ENCODE measurements at places on chromosomes 2 and 18.
A peak's percentile ranks its signal among the peaks of the same experiment; 100 is the strongest.

GRCh38 chr2:104092886-104093285 lies 761.0 kb upstream of the POU3F3 start:
- DNase-seq, result no peak

DNA sequence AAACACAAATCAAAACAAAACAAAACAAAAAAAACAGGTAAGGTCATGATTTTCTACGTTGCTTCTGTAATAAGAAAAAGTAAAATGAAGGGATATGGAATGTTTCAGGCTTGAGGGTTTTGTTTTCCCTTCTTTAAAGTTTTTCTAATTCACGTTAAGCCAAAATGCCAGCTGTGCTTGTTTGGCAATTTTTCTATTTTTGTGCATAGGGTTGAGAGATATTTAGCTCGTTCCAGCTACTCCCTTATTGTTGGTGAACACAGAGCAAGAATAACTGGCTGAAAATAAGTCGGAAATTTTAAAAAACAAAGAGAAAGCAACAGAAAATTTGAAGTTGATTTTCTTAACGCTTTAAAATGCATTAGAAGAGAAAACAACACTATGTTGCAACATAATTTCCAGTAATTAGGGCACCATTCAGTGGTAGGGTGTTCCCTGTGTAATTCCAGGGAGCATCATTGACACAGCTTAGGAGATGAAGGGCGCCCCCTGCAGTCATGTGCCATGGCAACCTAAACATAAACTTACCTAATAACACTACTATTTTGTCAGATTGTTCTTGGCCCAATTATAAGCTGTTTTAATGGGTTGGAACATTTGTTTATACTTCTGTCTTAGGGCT lies 99.5 kb downstream of the DTNA start:
- DNase-seq, result no peak

DNA sequence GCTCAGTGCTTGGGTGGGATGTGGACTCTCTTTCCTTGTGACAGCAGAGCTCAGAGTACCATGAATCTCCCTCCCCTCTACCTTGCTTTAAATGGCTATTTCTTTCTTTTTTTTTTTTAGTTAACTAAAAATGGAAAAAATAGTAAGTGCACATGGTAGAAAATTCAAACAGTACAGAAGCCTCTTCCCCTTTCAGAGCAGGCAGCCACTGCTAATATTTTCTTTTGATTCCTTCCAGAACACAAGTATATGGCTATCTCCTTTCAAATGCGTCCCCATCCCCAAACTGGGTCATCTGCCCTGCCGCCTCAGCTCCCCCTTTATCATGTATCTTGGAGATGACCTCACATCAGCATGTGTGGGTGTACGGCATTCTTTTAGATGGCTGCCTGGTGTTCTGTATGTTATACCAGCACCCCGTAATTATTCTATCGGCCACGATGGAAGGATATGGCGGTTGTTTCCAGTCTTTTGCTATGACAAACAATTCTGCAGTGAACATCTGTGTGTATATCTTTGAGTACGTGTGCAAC lies 70.5 kb upstream of the DLX2 start:
- DNase-seq, result no peak

DNA sequence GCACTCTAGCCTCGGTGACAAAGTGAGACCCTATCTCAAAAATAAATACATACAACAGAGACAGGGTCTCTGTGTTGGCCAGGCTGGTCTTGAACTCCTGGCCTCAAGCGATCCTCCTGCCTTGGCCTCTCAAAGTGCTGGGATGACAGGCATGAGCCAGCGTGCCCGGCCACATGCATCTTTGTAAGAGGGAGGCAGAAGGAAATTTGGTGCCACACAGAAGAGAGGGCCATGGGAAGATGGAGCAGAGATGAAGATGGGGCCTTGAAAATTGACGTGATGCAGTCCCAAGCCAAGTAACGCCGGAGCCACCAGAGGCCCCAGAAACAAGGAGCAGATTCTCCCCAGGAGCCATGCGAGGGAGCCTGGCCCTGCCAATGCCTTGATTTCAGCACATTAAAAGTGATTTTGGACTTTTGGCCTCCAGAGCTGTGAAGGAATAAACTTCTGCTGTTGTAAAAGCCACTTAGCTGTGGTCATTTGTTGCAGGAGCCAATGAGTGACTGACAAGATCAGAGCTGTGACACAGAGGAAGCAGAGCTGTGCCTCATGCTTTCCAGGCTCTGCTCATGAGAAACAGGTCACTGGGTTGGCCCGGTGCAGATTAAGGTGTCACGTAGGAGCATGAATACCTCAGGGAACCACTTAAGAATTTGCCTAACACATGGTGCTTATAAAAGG lies 2.7 kb upstream of the SLC66A2 start:
- no peak for DNase-seq

GRCh38 chr2:8682719-8683667 lies 1.1 kb downstream of the ID2 start:
- DNase-seq, result no peak

DNA sequence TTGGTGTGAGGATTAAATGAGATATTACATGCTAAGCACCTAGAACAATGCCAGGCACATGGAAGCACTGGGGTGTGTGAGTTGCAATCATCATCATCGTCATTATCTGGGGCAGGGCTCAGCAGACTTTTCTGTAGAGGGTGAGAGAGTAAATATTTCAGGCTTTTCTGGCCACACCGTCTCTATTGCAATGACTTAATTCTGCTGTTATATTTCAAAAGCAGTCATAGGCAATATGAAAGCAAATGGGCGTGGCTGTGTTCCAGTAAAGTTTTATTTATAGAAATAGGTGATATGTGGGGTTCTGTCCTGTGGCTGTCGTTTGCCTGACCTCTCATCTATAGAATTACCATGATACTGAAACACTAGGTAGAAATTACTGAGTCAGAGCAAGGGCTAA lies 60.6 kb downstream of the IL1R2 start:
- no peak for DNase-seq

GRCh38 chr2:71153585-71154224 lies 23.3 kb downstream of the MPHOSPH10 start:
- no peak for DNase-seq

DNA sequence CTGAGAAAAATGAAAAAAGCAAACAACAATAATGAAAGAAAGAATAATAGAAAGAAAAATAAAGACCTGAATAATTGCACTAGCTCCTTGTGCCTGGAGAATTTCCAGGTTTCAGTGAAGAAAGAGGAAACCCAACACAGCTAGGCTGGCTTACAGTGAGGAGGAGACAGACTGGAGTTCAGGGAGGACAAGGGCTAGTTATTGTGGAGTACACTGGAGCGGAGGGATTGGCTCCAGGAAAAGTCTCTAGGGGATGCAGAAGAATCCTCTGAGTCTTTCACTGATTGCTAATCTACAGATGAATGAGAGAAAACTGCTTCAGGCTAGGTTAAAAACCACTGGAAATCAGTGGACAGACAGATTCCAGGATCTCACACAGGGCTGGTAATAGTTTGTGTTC lies 163.6 kb upstream of the RBMS1 start:
- no peak for DNase-seq

- DNase-seq, result peak; percentile 48
Observed at GRCh38 chr2:232900811-232901735, 31.0 kb downstream of the SNORC start.

DNA sequence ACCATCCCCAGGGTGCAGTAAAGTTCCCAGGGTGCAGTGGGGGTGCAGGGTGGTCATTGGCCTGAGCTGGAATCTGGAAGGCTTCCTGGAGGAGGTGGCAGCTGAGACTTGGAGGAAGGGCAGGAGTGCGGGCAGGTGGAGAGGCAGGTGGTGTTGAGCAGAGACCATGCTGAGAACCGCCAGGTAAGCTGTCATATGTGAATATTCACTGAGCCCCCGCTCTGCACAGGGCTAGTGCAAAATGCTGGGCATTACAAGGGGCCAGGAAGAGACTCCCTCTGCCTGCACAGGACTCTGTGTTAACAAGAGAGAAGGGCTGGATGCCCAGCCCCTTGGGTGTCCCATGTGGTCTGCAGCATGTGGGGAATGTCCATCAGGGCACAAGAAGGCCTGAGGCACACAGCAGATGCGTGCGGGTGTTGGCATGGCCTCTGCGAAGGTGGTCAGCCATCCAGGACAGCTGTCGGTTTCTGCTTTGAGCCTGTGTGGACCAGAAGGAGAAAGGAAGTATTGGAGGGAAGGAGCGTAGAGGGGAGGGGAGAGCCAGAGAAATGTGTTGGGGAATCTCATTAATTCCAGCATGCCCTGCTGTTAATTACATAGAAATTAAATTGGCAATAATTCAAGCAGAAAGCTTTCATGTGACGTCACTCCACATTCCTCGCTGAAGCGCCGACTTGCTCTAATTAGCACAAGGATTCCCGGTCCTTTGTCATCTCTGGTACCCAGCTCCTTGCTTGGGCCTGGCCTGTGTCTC lies 62.8 kb upstream of the OTOS start:
- peak; percentile 38 for DNase-seq

GRCh38 chr2:215635071-215635787 lies 199.4 kb upstream of the FN1 start:
- DNase-seq, result no peak

DNA sequence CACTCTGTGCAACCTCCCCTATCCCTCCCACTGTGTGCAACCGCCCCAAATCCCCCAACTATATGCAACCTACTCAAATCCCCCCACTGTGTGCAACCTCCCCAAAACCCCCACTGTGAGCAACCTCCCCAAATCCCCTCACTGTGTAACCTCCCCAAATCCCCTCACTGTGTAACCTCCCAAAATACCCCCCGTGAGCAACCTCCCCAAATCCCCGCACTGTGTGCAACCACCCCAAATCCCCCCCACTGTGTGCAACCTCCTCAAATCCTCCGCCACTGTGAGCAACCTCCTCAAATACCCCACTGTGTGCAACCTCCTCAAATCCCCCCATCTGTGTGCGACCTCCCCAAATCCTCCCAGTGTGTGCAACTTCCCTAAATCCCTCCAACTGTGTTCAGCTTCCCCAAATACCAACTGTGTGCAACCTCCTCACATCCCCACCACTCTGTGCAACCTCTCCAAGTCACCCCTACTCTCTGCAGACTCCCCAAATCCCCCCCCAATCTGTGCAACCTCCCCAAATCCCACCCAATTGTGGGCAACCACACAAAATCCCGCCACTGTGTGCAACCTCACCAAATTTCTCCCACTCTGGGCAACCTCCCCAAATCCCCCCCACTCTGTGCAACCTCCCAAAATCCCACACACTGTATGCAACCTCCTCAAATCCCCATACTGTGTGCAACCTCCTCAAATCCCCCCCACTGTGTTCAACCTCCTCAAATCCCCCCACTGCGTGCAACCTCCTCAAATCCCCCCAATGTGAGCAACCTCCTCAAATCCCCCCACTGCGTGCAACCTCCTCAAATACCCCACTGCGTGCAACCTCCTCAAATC lies 114.1 kb downstream of the TPO start:
- no peak for DNase-seq

- no peak for DNase-seq
Observed at GRCh38 chr18:51039138-51040112, 9.4 kb downstream of the SMAD4 start.

DNA sequence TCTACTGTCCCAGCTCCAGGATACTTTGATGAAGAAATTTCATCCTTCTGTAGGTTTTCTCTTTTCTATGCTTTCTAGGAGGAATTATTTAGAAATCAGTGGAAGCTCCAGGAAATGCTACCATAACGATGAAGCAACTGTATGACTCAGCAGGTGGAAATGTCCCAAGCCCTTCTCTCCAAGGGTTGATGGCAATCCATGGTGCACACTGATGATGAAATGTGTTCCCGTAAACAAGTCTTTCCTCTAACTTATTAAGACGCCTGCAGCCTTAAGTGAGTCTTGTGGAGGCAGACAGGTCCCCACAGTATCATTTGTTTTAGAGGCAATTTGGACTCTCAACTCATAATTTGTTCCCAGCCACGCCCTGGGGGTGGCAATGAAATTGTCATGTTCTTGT lies 777.6 kb upstream of the SOX11 start:
- DNase-seq, result no peak

DNA sequence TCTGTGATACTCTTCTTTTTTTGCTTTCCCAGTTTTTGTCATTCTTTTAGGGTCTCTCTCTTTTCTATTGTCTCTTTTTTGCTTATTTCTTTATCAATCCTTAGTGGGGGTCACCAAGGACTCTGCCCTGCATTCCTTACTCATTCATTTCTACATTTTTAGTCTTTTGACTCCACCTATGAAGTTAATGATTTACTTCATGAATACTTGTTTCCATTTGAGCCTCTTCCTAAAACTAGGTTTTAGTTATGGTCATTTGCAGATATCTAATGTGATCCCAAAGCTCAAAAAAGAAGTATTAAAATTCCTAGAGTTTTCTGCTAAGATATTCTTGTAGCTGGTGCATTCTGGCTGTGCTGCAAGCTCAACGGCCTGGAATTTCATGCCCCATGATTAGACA lies 149.3 kb upstream of the AQP4 start:
- DNase-seq, result no peak

- DNase-seq, result no peak
Observed at GRCh38 chr18:42082415-42083234, 127.6 kb downstream of the PIK3C3 start.
